ENCODE measurements at places on chromosomes 16 and 17. TPM values are rescaled to one million over a fixed set of nuclear protein-coding genes. Genes with fewer than 3 reads are reported as not detected.

Gene ITGB4
- 33.7 TPM for total RNA-seq

Gene TBC1D26
- total RNA-seq, result not detected

GRCh38 chr17:50833510-50834428 is 1.6 kb upstream of the WFIKKN2 start:
- H3K4me3 ChIP-seq, result no peak overlapping the region
- no peak overlapping the region for H3K27ac ChIP-seq
- peaks cover 10% of the 10 kb centered on the region for H3K4me1 ChIP-seq
- no peaks in the 10 kb centered on the region for H3K27me3 ChIP-seq
- DNase-seq, result no peak
- no peaks in the 10 kb centered on the region for H3K36me3 ChIP-seq

GRCh38 chr16:79571065-79571902 is 29.3 kb downstream of the MAF start:
- H3K27ac ChIP-seq, result no peak overlapping the region
- no peaks in the 10 kb centered on the region for H3K36me3 ChIP-seq
- no peaks in the 10 kb centered on the region for H3K4me1 ChIP-seq
- no peak for DNase-seq

DNA sequence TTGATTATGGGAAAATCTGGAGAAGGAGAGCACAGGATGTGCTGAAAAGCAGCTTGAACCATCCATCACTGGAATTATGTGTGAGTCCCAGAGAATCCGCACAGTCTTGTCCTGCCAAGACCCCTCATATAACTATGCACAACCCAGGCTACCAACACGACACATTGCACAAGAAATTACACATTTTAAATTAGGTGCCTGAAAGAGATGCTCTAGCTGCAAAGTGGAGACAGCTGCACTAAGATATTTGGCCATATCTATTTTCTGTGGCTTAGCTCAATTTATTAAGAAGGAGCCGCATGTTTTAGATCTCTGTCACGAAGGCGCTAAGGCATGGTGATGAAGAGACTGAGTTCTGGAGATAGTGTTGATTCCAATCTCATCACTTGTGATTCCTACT is 1308.4 kb downstream of the CDH8 start:
- no peak overlapping the region for H3K27ac ChIP-seq
- no peaks in the 10 kb centered on the region for H3K27me3 ChIP-seq
- no peak for DNase-seq

Gene SPATA33
- total RNA-seq, result 3.6 TPM

DNA sequence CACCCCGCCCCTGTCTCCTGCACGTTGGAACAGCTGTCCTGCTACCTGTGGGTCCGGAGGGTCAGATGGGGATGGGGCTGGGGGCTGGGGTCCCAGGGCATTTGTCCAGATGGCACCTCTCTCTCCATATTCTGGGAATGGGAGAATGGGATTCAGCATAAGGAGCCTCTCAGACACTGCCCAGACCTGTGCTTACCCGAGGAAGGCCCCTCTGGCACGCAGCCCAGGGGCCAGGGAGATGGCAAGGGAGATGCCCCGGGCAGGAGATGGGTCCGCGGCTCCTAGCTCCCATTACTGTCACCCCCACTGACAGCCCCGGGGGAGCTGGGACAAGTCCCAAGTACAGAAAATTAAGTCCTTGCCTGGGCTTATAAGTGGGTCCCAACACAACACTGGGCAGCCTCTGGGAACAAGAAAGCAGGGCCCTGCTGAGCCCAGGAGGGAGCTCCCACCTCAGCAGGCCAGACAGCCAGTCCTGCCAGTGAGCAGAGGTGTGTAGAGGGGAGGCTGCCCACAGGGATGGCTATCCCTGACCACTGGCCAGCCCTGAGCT is 1.8 kb downstream of the VASN start:
- H3K36me3 ChIP-seq, result no peaks in the 10 kb centered on the region
- H3K27ac ChIP-seq, result peak overlapping the region; percentile 85
- H3K4me1 ChIP-seq, result peaks cover 69% of the 10 kb centered on the region

DNA sequence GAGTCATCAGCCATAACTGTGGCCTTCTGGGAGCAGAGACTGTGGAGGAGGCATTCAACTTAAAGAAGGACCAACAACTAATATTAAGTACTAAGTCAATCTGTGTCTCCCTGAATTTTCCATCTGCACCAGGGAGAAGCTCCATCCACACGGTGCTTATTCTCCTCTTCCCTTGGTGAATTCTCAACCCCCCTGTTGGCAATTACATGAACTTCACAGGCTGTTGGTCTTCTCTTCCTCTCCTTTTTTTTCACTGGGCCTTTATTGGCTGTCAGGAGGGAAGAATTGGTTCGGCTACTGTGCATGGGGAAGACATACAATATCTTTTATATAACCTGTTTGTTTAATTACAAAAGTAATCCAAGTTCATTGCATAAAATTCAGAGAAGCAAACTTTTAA is 152.8 kb upstream of the IRX6 start:
- no peaks in the 10 kb centered on the region for H3K4me1 ChIP-seq
- no peak overlapping the region for H3K27ac ChIP-seq
- H3K4me3 ChIP-seq, result no peak overlapping the region
- no peaks in the 10 kb centered on the region for H3K36me3 ChIP-seq

GRCh38 chr17:40606548-40607353 is 40.9 kb downstream of the SMARCE1 start:
- H3K36me3 ChIP-seq, result no peaks in the 10 kb centered on the region
- no peak overlapping the region for H3K4me3 ChIP-seq
- DNase-seq, result no peak
- H3K4me1 ChIP-seq, result no peaks in the 10 kb centered on the region

DNA sequence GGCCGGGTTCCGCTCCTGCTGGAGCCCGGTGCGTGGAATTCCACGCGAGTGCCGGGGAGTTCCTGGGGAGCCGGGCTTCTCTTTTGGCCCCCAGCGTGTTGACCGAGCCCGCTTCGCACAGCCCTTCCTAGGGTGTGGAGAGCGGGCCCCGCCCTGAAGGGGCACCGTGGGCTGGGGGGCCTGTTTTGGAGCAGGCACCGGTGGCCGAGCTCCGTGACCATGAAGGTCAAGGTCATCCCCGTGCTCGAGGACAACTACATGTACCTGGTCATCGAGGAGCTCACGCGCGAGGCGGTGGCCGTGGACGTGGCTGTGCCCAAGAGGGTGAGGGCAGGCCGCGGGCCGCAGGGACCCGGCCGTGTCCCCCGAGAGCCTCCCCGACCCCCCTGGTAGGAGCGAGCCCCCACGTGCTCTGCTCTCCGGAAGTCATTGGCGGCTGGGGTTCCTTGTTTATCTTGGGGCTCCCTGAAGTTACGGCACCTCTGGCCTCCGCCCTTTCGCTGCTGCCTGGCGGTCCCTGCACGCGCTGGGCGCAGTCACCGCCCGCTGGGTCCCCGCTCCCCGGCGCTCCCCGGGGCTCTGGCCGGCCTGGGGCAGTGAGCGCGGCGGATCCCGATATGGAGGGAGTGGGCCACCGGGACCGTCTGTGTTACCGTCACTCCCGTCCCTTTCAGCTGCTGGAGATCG is 528 bp downstream of the HAGHL start:
- H3K4me1 ChIP-seq, result peaks cover 31% of the 10 kb centered on the region
- H3K27me3 ChIP-seq, result no peaks in the 10 kb centered on the region
- no peak for DNase-seq
- no peak overlapping the region for H3K27ac ChIP-seq
- H3K36me3 ChIP-seq, result no peaks in the 10 kb centered on the region

DNA sequence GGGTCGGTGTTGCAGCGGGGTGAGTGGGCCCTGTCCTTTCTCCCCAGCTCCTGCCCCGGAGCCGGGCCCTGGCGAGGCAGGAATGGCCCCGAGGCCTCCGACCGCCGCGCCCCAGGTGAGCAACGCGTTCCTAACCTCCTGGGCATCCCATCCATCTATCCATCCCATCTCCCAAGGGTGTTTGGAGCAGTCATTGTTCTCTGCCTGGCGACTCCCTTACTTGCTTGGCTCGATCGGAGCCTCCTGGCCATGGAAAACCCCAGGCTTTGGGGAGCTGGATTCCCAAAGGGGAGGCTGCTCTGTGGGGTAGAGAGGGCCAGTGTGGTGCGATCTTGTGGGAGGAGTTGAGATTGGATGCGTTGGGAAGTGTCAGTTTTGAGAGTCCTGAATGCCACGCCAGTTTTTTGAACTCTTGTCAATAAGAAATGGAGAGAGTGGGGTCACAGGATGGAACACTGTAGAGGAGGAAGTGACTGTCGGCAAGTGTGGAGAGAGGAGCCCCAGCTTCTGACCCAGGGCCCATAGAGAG is 684 bp downstream of the ZFP90 start:
- DNase-seq, result no peak
- H3K4me3 ChIP-seq, result peak overlapping the region; percentile 57
- no peak overlapping the region for H3K27ac ChIP-seq

- H3K4me1 ChIP-seq, result no peaks in the 10 kb centered on the region
- H3K4me3 ChIP-seq, result no peak overlapping the region
- no peaks in the 10 kb centered on the region for H3K36me3 ChIP-seq
- no peaks in the 10 kb centered on the region for H3K27me3 ChIP-seq
- H3K27ac ChIP-seq, result no peak overlapping the region
- DNase-seq, result no peak
Observed at GRCh38 chr16:65281586-65281985, 159.7 kb upstream of the CDH11 start.

Gene DPEP1
- total RNA-seq, result 147 TPM

DNA sequence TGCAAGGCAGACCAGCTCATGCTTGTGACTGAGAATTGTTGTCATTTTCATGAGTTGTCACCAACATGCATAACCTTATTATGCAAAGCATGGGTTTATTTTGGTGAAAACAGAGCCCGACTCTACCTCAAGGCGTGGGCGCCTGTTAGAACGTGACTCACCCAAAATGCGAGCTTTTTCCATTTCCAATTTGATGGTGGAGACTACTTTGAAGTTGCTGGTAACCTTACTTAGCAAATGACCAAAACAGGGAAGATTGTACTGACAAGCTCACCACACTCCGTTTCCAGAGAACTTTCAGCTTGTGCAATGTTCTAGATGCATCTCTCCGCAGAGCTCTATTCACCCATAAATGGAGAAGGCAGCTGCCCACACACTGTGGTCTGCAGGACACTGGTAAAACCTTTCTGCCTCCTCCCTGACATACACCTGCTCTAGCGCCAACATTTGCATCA is 284.5 kb downstream of the MAF start:
- no peaks in the 10 kb centered on the region for H3K36me3 ChIP-seq
- no peaks in the 10 kb centered on the region for H3K27me3 ChIP-seq
- H3K4me1 ChIP-seq, result no peaks in the 10 kb centered on the region
- H3K27ac ChIP-seq, result no peak overlapping the region

DNA sequence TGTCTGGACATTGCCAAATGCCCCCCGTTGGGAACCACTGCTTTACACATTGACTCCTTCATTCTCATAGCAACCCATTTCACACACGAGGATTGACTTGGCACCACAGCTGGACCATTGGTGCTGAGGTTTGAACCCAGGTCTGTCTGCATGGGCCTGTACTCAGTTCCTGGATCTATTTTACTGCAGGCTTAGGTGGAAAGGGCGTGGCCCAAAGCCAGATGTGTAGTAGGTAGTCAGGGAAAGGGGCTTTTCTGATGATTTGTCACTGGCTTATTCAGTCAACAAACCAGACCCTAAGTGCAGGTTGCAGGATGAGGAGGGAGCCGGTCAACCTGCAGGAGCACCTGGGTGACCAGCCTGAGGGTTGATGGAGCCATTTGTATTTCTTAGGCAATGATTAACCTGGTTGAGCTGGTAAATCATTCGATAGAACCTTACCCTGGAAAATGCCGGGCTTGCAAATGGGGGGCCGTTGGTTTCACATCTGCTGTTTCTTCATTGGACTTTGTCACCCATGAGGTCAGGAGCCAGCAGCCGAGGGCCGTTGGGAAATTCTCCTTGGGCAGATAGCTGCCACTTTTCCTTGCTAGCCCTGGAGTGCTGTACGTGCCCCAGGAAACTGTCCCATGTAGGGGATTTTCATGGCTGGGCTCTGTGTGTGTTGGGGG is 104.4 kb downstream of the CMIP start:
- peak; percentile 82 for DNase-seq
- H3K36me3 ChIP-seq, result no peaks in the 10 kb centered on the region
- H3K27ac ChIP-seq, result peak overlapping the region; percentile 15
- H3K4me1 ChIP-seq, result peaks cover 40% of the 10 kb centered on the region
- no peak overlapping the region for H3K4me3 ChIP-seq

DNA sequence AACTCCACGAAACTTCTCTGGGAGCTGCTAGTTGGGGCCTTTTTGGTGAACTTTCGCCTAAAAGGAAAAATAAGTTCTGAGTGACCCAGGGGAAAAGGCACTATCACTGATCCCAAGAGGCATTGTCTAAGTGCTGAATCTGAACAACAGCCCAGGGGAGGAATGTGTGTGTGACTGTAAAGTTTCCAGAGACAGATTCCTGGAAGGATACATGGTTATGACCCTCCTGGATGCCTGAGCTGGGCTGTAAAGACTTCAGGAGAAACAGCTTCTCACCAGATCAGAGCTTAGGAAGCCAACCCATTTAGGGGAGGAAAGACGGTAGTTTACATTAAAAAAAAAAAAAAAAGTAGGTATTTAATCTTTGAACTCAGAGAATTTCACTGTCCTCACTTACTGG is 20.2 kb downstream of the HIGD1B start:
- H3K27me3 ChIP-seq, result no peaks in the 10 kb centered on the region
- no peak for DNase-seq

GRCh38 chr16:49932946-49933345 is 77.0 kb upstream of the ZNF423 start:
- no peaks in the 10 kb centered on the region for H3K4me1 ChIP-seq
- H3K36me3 ChIP-seq, result no peaks in the 10 kb centered on the region
- no peak for DNase-seq
- no peak overlapping the region for H3K27ac ChIP-seq
- H3K27me3 ChIP-seq, result no peaks in the 10 kb centered on the region
- no peak overlapping the region for H3K4me3 ChIP-seq

DNA sequence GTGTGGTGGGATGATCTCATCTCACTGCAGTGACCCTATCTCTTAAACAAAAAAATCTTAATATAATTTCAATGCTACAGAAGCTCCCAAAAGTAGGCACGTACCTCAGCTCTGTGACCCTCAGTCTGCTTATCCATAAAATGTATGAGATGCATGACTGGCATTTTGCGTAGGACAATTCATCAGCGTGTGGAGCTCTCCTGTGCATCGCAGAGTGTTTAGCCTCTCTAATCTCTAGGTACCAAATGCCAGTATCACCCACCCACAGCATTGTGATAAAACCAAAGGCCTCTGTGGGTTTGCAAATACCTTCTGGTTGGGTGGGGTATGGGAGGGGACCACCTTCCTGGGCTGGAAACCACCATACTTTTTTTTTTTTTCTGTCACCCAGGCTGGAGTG is 19.0 kb upstream of the TUBG2 start:
- H3K27me3 ChIP-seq, result no peaks in the 10 kb centered on the region
- no peak overlapping the region for H3K27ac ChIP-seq
- no peaks in the 10 kb centered on the region for H3K36me3 ChIP-seq
- H3K4me1 ChIP-seq, result no peaks in the 10 kb centered on the region
- DNase-seq, result no peak
- no peak overlapping the region for H3K4me3 ChIP-seq

Measured in body of pancreas (tissue), 4 donors.